ENCODE measurements at places on chromosomes 5 and 9.
A peak's percentile ranks its signal among the peaks of the same experiment; 100 is the strongest.

GRCh38 chr5:102018690-102019089 is 277.4 kb downstream of the SLCO4C1 start:
- ATAC-seq: no peak

GRCh38 chr5:83524991-83525390 is 53.4 kb downstream of the VCAN start:
- ATAC-seq: no peak

DNA sequence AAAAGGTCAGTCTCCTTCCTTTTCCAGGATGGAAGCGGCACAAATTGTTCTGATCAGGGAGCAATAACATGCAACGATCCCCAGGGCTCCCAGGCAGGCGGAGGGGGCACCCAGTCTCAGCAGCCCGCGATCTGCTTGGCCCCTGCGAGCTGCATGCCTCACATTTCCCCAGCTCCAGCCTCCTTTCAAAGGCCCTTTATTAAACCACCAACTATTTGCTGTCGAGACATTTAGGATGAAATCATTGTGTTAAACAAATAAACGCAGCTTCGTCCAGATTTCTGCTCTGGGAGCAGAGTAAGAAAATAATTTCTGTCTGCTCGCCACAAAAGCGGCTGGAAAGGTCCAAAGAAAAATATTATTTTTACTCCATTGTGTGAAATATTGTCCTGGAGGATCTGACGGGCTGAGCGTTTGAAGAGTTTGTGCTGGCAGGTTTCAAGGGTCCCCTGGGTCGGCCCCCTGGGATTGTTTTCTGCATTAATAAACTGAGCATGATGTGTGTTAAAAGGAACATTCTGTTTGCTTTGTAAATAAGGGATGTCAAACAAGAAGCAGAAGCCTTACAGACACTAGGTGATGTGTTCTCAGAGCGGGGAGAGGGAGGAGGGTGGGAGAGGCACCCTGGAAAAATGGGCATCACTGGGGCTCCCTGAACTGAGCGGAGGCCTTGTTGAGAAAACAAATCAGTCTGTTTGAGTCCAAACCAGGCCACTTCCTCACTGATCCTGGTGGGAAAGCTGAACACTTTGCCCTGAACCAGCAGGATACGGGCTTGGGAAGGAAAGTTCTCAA is 110.1 kb downstream of the FOXD1 start:
- no peak for ATAC-seq

- ATAC-seq: no peak
Measured at GRCh38 chr9:101047848-101048397, 19.4 kb downstream of the PLPPR1 start.

- no peak for ATAC-seq
Measured at GRCh38 chr9:116910201-116910600, 223.1 kb downstream of the TRIM32 start.

GRCh38 chr5:129771058-129771838 is 23.4 kb downstream of the MINAR2 start:
- peak; percentile 72 for ATAC-seq

GRCh38 chr9:5566054-5566618 is 55.8 kb downstream of the PDCD1LG2 start:
- ATAC-seq: peak; percentile 89

DNA sequence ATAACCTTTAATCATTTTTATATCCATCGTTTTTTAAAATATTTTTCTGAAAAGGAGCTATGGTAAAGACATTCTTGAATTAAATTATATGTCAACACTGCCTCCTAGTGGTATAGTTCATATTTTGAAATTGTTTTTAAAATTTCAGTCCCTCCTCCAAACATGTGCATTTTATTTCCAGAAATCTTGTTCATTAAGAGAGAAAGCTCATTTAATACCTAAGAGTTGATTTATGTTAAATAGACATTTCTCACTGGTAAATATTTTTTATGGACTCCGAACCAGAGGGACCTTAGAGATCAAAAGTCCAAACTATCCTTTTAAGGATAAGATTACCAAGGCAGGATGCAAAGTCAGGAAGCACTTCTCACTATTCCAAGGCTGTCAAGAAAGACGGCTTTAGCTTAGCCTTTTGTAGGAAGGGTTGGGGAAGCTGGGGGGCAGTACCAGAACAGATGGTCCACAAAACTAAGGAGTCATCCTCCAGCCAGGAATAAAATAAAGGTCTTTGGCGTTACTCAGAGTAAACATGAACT is 21.6 kb downstream of the BHMT start:
- peak; percentile 56 for ATAC-seq

DNA sequence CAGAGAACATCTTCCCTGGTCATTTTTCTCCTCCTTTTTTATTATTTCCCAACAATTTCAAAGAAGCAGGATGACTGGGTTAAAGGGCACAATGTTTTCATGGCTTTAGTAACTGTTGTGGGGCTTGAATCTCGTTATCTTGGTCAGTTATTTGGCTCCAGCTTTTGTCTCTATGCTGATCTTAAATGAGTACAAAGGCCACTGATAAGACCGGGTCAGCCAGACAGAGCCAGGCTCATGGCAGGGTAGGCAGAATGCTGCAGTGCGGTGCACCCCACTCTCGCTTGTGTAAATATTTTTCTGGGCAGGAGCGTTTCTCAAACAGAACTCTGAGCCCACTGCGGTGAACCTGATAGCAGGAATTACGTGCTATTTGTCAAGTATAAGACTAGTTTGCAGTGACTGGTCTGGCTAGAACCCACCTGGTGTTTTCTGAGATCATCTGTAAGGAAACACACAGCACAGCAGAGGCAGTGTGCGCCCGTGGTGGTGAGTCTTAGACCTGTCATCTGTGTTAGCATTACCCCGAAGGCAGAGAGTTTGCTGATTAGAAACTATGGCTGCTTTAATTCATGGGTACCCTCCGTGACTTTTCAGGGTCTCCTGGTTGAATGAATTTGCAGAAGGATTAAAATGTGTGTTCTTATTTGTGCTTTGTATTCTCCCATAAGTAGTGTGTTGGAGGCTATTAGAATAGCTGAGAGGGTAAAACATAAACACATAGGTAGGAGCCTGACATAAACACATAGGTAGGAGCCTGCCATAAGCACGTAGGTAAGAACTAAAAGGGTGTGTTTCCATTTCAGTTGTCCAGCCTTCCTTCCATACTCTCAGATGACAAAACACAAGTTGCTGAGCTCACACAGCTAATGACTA is 158.6 kb upstream of the DMRT1 start:
- ATAC-seq: peak; percentile 35

GRCh38 chr5:167511-167910 is 23.8 kb upstream of the LRRC14B start:
- ATAC-seq: no peak
